ENCODE measurements at places on chromosomes 5 and 9.

DNA sequence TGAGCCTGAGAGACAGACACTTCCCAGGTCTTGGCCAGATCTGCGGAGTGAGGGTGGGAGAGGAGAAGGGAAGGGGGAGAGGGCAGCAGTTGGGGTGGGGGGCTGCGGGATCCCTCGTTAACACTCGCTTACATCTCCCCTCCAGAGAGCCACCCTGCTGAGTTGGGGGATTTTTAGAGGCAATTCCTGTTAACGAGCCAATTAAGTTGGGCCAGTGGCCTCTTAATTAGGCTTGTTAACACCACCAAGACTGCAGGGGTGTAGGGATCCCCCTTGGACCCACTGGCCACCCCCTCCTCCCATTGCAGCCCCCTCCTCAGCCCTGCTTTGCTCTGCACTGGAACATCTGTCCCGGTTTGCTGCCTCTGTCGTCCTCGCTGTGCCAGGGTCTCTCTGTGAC lies 23.7 kb downstream of the CNTFR start:
- no peak for DNase-seq

DNA sequence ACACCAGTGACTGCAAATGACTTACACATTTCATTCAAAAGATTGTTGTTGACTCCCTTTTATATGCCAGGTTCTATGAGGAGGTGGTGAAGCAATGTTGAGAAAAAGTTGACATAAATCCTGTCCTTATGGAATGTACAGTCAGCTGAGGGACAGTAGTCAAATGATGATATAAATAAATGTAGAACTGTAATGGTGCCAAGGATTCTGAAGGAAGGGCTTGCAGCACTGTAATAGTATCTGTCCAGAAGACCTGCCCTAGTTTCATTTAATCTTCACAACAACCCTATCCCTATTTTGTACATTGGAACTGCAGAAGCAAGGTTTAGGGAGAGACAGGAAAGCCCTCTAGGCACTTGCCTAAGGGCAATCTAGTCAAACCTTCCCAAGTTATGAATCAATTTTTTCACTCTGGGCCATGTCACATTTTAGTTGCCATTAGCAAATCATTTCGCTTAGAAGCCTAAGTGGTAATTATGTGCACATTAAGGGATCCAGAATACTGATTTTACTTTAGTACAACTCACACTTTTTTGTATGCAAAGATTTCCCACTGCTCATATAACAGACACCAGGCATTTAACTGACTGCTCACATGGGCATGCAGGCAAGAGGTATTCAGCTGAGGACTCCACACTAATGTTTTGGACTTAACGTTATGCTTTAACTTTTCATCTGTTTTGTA lies 34.5 kb upstream of the LIFR start:
- DNase-seq = no peak

DNA sequence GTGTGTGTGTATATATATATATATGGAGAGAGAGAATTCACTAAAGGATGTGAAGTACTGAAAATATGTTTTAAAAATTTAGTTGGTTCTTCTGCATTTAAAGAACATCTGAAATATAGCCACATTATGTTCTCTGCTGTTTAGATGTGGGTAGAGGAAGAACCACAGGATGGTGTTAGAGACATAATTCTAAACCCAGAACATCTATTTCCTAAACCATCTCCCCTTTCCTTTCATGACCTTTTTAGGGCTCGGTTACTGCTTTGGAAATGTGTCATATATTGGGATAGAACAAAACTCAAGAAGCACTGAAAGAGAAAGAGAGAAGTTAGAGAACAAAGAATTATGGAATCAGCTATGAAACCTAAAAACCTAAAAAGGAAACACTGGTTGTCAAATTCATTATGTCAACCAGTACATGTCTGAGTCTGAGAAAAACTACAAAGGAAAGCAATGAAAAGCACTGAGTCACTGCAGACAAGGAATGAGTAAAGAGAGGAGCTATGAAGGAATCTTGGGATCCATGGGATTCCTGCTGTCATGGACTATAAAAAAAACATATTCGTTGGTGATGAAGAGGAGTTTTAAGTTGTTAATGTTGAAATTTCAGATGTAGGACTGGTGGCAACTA lies 28.4 kb downstream of the SLC12A2 start:
- peak; percentile 2 for DNase-seq

DNA sequence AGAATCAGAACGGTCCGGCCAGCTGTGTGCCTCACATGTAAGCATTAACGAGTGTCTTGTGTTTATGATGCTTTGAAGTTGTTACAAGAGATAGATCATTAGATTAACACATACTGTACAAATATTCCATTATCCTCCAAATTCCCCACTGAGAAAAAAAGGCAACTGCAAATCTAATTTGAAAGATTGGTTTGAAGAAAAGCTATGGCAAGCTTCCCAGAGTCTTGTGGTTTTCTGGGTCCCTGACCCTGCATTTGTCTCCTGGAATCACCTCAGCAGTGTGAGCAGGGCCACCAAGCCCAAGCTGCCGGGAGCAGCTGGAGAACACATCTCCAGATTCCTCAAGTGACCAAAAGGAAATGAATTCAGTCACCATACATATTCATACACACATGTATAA lies 36.9 kb upstream of the ADAMTS16 start:
- peak; percentile 52 for DNase-seq

GRCh38 chr9:129166623-129167557 lies 11.2 kb downstream of the IER5L start:
- DNase-seq = peak; percentile 85

GRCh38 chr5:169106911-169107706 lies 193.8 kb downstream of the SLIT3 start:
- no peak for DNase-seq

- DNase-seq = no peak
These were observed 35.6 kb upstream of the TRIO start for GRCh38 chr5:14107536-14107935.

- DNase-seq = no peak
These were observed 29.2 kb downstream of the IL6ST start for GRCh38 chr5:55965525-55965924.

GRCh38 chr5:77171141-77171910 lies 39.2 kb upstream of the PDE8B start:
- DNase-seq = no peak

GRCh38 chr5:169921384-169921783 lies 58.9 kb downstream of the INSYN2B start:
- no peak for DNase-seq

DNA sequence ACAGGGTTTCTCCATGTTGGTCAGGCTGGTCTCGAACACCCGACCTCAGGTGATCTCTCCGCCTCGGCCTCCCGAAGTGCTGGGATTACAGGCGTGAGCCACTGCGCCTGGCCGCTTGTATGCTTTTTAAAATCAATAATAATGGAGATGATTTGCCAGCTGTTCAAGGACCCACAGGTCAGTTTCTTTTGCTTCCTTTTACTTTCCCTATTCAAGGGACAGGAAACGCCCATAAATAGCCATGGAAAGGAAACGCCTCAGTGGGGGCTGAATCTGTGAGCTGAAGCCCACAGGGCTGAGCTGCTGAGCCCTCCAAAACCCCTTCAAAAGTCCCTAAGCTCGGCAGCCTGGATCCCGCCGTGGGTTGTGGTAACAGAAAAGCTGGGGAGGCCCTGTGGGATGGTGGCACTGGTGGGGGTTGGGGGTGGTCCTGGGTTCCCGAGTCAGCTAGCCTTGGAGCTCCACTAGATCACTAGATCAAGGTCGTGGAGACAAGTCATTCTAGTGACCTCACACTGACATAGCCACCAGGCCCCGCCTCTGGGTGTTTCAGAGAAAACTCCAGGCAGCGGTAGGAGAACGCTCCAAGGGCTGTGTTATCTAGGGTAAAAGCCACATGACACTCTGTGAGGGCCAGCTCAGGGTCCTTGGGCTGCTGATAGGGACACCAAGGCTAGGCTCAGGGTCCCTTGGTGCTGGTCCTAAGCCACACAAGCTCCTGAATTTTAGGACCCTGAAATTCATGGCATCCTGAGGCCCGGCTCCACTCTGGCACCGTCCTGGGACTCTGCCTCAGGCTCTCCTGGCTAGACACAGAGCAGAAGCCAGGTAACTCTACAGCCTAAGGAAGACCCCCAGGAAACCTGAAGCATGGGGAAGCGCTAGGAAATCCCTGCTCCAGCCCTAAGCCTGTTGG lies 18.0 kb upstream of the DUSP1 start:
- no peak for DNase-seq

DNA sequence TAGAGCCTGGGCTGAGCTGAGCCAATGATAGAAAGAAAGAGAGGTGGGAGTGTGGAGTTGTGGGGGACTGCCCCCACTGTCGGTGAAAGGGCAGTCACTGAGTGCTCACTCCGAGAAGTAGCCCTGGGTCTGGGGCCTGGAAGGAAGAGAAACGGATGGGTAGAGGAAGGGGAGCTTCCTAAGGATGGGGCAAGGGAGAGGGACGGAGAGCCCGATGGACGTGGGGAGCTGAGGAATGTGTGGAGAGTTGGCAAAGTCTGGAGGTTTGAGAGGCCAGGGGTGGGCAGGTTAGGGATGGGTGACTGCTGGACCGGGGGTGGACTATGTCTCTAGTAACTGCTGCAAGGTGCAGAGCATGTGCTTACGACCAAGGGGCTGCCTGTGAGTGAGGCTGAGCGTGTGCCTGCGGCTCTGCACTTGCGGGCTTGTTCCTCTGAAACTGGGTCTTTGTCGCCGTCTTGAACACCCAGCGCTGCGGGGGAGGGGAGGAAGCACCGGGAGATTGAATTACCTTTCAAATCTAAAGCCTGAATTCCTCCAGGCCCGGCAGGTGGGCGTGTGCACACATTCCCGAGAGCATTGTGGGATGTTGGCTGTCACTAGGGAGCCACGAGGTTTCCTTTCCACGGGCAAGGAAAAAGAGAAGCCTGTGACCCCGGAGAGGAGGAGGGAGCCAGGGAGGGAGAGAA lies 76.4 kb upstream of the ARAP3 start:
- peak; percentile 31 for DNase-seq

- DNase-seq = no peak
These were observed 279.2 kb upstream of the ZNF462 start for GRCh38 chr9:106583751-106584150.

- no peak for DNase-seq
These were observed 30.8 kb upstream of the ALDH1A1 start for GRCh38 chr9:72983512-72984225.

DNA sequence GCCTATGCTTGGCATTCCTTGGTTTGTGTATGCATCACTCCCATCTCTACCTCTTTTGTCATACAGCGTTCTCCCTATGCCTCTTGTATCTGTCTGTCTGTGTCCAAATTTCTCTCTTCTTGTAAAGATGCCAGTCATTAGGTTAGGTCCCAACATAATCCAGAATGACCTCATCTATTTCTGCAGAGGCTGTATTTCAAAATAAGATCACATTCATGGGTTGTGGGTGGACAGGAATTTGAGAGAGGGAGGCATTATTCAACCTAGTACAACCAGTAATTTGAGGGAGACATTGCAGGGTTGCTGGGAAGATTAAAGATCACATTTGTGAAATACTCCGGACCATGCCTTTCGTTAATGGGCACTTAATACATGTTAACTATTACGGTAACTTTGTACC lies 155.0 kb downstream of the MAN2A1 start:
- DNase-seq = no peak

GRCh38 chr9:16316911-16317817 lies 553.3 kb downstream of the BNC2 start:
- no peak for DNase-seq

DNA sequence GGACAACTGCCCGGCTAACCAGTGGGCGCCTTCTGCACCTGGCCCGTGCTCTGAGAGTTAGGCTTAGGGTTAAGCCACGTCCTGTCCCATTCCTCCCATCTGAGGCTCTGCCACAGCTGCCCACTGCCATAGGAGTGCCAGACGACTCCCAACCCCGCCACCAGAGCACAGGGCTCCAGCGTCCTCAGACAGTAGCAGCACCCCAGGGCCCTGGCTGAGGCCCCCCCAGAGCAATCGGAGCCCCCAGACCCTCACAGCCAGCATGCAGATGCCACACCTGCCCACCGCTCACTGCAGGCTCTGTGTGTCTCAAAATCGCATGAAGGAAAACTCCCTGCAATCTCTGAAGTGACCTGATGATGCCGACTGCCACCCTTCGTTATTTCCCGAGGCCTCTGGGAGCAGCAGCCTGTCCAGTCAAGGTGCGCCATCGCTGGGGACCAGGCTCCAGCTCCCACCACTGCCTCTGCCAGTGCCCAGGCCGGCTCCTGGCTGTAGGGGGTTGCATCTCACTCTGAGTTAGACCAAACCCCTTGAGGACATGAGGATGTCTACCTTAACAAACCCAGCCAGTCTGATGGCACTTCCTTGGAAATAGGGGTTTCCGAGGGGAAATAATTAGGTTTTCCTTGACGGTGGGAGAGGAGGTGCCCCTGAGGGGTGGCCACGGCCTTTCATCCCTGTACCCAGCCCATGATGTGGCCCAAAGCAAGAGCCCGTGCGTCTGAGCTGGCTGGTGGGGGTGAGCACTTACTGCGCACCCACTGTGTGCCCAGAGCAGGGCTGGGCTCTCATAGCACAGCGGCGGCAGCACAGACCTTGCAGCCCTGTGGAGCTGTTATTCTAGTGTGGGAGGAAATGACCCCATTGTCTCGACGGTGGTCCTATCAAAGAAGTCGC lies 58.0 kb upstream of the RNF130 start:
- DNase-seq = no peak

GRCh38 chr5:135596788-135597187 lies 18.0 kb upstream of the CXCL14 start:
- no peak for DNase-seq

- DNase-seq = no peak
These were observed 13.4 kb downstream of the FLT4 start for GRCh38 chr5:180636016-180636402.

DNA sequence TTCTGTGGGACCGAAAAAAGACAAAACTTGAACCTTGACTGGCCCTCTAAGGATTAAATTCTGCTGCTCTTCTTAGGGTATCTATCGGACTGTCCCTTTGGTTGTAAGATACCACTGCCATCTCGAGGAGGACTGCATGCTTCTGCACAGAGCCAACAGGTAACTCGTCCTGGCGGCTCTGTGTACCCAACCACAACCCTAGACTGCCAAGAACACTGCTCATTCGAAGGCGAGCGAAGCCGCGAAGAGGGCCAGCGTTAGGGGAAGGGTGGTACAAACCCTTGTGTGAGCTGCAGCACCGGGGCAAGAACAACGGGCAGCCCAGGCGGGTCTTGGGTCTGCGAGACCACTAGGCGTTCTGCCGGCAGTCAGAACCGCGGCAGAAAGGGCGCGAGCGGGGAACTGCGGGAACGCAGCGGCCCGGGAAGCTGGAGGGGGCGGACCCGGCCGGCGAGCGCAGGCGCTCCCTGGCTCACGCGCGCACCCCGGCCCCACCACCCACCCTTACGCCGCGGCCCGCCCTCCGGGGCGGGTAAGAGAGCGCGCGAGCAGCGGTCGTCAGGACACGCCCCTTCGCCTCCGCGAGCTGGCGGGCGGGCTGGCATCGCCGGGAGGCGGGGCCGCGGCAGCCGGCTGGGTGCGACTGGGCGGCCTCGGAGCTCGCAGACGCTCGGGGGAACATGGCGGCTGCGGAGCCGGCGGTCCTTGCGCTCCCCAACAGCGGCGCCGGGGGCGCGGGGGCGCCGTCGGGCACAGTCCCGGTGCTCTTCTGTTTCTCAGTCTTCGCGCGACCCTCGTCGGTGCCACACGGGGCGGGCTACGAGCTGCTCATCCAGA lies at the start of gene ISOC1:
Gene ISOC1 (plus strand): TSS at position 663 of the 837 bp plus-strand sequence. CDS start 18 bp downstream, at position 681.
- peak; percentile 95 for DNase-seq

- no peak for DNase-seq
These were observed 12.0 kb upstream of the HDHD3 start for GRCh38 chr9:113388833-113389232.
